Left lung (tissue), 14 donors: ENCODE measurements at places on chromosomes 11 and 22. TPM values are rescaled to one million over a fixed set of nuclear protein-coding genes. Genes with fewer than 3 reads are reported as not detected.
A peak's percentile ranks its signal among the peaks of the same experiment; 100 is the strongest.

GRCh38 chr11:29187215-29187614, 829.6 kb downstream of the KCNA4 start:
- H3K27me3 ChIP-seq: no peaks in the 10 kb centered on the region
- H3K36me3 ChIP-seq: no peaks in the 10 kb centered on the region
- no peak overlapping the region for H3K4me3 ChIP-seq
- no peaks in the 10 kb centered on the region for H3K4me1 ChIP-seq
- no peak for DNase-seq

- peak overlapping the region; percentile 61 for H3K4me3 ChIP-seq
- no peak for DNase-seq
- peaks cover 9% of the 10 kb centered on the region for H3K4me1 ChIP-seq
- peak overlapping the region; percentile 98 for H3K27ac ChIP-seq
- H3K27me3 ChIP-seq: no peaks in the 10 kb centered on the region
- H3K36me3 ChIP-seq: no peaks in the 10 kb centered on the region
Observed at GRCh38 chr11:82899957-82900276, 313 bp downstream of the PRCP start.

DNA sequence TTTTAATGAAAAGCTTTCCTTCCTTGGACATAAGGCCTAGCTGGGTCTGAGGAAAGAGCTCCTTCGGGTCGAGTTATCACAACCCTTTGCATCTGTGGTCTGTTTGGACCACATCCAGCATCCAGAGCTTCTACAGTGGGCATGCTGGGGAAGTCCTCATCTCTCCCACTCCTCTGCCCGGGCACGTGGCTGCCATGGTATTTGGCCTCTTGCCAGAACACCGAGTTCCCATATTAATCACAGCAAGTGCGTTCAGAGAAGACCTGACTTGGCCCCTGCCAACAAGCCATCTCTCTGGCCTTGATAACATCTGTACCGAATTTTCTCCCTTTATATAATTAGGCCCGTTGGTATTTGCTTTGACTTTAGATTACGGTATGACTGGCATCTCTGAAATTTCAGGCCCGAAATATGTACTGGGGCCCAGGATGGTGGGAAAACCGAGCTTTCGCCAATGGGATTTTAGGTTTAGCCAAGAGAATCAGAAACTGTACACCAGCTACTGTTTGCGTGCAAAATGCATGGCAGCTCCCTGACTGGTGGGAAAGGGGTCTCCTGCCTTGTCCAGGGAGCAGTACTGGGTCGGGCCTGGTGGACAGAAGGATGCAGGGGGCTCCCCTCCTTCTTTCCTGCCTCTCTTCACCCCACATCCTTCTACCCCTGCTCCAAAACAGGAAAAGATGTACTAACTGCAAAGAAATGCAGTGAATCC, 90.0 kb downstream of the MICAL2 start:
- DNase-seq: no peak
- no peak overlapping the region for H3K4me3 ChIP-seq
- H3K4me1 ChIP-seq: peaks cover 14% of the 10 kb centered on the region

DNA sequence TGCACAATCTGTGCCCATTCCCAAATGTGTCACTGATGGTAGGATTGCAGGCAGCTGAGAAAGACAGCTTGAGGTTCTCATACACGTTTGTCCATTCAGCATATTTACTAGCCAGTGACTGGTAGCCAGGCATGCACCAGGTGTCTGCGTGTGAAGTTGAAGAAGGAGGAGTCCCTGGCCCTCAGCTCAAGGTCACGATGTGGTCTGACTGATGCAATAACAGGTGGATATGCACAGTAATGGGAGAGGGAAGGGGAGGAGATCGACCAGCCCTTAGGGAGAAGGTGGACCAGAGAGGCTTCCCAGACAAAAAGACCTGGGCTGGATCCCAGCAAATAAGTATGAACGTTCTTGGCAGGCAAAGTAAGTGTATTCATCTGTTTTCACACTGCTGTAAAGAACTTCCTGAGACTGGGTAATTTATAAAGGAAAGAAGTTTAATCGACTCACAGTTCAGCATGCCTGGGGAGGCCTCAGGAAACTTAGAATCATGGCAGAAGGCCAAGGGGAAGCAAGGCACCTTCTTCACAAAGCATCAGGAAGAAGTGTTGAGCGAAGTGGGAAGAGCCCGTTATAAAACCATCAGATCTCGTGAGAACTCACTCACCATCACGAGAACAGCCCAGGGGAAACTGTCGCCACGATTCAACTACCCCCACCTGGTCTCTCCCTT, 96.0 kb downstream of the MN1 start:
- no peak overlapping the region for H3K4me3 ChIP-seq
- no peaks in the 10 kb centered on the region for H3K4me1 ChIP-seq
- H3K27me3 ChIP-seq: no peaks in the 10 kb centered on the region
- H3K36me3 ChIP-seq: no peaks in the 10 kb centered on the region
- DNase-seq: no peak

DNA sequence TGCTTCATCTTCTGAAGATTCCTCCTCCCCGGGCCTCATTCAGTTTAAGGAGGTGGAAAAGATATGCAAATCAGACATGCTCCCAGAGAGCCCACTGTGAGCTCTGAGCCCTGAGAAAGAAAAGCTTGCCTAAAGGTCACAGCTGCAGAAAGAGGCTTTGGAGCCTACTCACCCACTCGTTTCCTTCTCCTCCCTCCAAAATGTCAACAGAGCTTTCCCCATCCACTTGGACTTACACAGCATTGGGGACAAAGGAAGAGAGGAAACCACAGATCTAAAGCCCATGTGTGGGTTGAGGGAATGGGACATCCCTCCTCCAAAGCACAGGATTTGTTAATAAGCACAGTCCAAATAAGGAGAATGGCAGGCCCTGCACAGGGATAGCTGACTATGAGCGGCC, 158.4 kb downstream of the ETS1 start:
- H3K4me1 ChIP-seq: peaks cover 3% of the 10 kb centered on the region
- no peaks in the 10 kb centered on the region for H3K36me3 ChIP-seq
- H3K27me3 ChIP-seq: no peaks in the 10 kb centered on the region
- DNase-seq: no peak
- H3K4me3 ChIP-seq: no peak overlapping the region

The FXYD6 gene
- 55.0 TPM for total RNA-seq

The LIF gene
- total RNA-seq: 10.7 TPM
